ENCODE measurements at places on chromosomes 2 and 18. TPM values are rescaled to one million over a fixed set of nuclear protein-coding genes. Genes with fewer than 3 reads are reported as not detected.

Gene MYL12A
- total RNA-seq = 556 TPM

Gene AMER3
- not detected for total RNA-seq

DNA sequence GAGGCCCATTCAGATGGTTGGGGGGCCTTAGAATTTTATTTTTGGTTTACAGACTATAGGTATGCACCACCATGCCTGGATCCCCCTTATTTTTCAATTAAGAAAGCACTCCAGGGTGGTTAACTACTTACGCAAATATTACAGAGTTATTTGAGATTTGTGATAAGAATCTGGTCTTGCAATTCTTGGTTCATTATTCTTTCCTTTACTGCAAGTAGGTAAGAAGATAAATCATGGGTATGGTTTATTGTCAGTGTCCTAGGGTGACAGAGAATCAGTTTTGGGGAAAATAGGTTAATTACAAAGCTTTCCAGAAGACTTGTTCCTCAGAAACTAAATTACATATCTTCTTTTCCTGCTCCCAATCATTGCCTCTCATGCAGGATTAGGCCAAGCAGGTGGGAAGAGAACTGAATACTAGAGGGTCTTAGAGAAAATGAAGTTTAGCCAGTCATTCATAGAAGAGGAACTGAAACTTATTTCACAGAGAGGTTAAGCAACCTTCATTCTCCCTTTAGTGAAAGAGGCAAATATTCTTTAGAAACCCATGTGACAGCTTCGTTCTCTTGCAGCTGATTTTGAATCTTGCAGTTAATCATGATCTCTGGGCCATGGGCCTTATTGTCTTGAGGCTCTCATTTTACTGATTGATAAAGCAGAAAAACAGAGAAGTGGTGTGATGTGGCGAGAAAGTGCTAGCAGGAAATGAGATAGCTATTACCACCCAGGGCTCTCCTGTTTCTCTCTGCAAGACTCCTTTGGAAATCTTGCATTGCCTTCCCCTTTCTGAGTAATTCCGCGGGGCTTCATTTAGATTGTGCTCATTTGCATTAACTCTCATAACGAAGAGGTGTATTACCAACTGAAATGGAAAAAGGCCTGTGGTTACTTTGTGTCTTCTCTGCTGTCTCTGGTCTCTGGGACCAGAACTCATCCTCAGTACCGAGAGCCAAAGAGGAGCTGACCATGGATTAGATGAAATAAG lies 44.8 kb upstream of the ARHGAP25 start:
- DNase-seq = no peak
- no peaks in the 10 kb centered on the region for H3K36me3 ChIP-seq
- peaks cover 25% of the 10 kb centered on the region for H3K4me1 ChIP-seq

DNA sequence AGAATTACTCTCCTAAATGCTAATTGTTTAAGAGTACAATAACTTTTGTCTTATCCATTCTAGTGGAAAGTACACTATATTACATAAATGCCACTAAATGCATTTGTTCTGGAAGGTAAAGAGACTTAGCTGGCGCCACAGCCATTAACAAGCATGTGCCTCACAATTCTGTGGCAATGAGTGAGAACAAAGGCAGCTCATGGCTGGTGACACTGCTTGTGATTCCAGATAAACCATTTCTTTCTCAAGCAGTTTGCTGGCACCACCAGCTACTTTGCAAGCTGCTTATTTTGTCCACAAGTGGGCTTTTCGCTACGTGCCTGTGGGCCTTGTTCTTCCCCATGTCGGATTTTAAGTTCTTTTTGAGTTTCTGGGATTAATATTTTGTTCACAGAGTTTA lies 147.6 kb upstream of the SMAD7 start:
- H3K27ac ChIP-seq = no peak overlapping the region
- H3K36me3 ChIP-seq = peaks cover 3% of the 10 kb centered on the region
- H3K27me3 ChIP-seq = no peaks in the 10 kb centered on the region
- no peak overlapping the region for H3K4me3 ChIP-seq
- H3K4me1 ChIP-seq = peaks cover 13% of the 10 kb centered on the region

DNA sequence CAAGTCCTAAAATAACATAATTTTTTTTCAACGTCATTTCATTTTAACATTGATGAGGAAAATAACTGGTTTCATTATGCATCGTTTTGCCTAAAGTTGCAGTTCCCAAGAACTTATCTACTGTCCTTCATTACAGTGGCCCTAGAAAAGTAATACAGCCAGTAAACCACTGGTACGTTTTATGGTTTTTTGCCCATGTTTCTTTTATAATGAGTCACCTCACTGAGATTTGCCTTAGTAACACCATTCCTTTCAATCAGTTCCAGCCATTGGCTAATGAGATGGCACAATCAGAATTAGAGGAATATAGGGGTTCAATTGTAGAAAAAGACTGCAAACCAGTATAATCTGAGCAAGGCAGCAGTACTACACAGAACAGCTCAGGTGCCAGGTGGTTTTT lies 422.6 kb upstream of the LYPD1 start:
- H3K4me3 ChIP-seq = no peak overlapping the region
- no peaks in the 10 kb centered on the region for H3K27me3 ChIP-seq
- no peak for DNase-seq
- no peaks in the 10 kb centered on the region for H3K36me3 ChIP-seq
- H3K27ac ChIP-seq = no peak overlapping the region
